Bone marrow (tissue), 2 donors: ENCODE measurements at places on chromosomes 11 and 22.
A peak's percentile ranks its signal among the peaks of the same experiment; 100 is the strongest.

DNA sequence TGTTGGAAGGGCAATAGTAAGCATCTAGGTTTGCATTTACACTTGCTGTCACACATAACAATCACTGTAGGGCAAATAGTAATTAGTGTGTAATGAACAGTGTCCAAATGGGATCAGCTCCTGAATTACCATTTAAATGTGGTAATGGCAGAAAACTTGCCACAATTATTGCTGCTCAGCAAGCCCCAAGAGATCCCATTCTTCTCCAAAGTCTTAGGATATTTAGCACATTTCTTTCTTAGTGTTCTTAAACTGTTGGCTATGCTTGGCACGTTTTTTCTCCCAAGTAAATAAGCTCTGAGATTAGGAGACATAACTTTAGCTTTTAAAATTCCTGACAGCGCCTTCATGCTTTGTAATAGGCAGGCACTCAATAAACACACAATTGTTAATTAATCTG, 1037.0 kb downstream of the DLG2 start:
- no peak for DNase-seq

DNA sequence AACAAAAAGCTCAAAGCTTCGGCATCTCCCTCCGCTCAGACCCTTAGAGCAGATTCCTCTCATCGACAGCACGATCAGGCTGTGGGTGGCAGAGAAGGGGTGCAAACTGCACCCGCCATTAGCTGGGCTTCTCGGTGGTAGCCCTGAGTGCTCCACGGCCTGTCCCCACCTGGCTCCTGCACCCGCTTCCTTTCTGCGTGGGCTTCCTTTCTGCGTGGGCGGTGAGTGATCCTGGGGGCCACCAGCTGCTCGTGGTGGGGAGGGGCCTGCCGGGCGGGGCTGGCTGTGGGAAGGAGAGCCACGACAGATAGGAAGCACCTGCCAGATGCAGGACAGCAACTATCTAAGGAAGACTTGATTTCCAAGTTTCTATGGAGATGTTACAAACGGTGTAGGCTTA, 55.0 kb downstream of the BRD1 start:
- DNase-seq: peak; percentile 16

GRCh38 chr11:96082002-96082899, 158.3 kb upstream of the MTMR2 start:
- DNase-seq: no peak

- no peak for DNase-seq
These were observed 62.4 kb upstream of the POU2AF1 start for GRCh38 chr11:111441443-111441842.

- DNase-seq: no peak
These were observed 1.1 kb downstream of the TPST2 start for GRCh38 chr22:26588729-26589366.

GRCh38 chr11:832529-833113, at the start of gene CD151:
TSS of gene CD151 (plus strand) at chr11:832952. CDS start at chr11:836070, 3,118 bp downstream.
- DNase-seq: no peak

DNA sequence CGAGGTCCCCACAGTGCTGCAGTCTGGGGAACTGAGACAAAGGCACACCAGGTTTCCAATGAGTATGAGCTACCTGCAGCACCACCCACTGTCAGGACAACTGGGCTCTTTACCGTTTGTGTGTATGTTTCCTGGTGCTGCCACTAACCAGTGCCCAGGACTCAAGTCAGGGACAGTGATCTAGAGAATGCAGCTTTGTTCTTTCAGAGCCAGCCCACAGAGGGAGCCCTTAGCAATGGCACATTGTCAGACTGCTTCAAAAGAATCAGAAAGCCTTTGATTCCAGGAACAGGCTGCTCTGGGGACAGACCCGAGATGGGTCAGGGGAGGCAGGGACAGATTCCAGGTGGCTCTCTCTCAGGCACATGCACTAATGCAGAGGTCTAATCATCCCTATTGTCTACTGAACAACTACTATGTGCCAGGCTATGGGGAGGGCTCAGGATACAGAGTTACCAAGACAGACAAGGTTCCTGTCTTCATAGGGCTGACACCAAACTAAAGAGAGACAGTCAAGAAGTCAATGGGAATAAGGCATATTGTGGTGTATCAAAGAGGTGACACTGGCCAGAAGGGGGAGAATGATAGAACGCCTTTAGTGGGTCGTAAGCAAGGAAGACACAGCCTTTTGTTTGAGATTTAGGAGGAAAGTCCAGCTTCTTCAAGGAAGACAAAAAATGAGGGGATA, 103.7 kb downstream of the VPREB1 start:
- no peak for DNase-seq

- DNase-seq: no peak
These were observed 4.2 kb downstream of the NOX4 start for GRCh38 chr11:89487016-89487415.

DNA sequence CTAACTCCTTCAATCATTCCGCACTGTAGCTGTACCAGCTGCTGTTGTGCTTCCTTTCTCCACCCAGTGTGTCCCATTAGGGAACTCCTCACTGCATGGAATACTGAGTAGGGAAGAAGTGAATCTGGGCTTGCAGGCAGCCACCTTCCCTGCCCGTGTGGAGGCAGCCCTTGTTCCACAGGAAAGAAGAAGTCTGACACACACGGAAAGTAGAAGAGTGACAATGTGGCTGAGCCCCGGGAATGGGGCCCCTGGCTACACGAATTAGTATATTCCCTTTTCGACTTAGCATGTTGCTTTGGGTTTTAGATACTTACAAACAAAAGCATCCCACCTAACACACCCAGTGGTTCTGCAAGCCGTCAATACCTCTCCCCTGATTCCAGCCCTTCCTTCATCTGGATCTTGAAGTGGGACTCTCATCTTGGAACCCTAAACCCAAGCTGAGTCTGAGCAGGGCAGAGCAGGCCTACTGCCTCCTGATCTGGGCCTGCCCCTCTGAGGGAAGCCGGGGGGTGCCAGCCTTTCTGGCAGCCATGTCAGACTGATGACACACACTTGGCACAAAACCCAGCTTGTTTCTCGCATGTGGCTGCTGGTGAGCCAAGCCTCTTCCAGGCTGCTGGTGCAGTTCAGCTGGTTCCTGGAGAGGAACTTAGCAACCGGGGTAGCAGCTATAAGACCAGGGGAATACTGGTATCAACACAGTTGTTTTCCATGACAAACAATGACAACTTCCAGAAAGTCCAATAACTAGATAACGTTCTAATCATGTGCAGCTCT, 71.6 kb downstream of the C11orf58 start:
- DNase-seq: no peak

DNA sequence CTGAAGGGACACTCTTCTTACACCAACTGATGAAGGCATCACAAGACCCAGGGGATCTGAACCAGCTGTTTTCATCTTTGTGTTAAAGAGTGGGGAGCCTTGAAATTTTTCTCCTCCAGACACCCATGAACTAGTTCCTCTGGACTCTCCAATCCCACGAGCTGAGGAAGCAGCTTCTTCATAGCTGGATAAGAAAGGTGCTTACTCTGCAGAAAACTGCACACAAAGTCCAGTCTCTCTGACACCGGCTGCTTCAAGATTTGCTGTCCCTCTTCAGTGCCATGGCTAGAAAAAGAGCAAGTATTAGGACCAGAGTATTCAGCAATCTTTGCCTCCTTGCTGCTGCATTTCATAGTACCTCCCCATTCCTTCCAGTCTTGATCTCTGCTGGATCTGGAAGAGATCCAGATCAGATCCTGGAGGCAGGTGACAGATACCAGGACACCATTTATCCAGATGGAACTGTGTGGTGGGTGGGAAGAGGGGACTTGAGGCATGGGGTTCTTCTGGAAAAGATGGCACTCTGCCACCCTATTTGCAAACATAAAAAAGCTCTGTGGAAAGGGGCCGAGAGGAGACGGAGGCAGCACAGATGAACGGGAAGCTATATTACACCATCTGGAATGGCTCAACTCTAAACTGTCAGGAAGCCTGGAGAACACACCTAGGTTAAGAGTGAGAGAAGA, 25.5 kb downstream of the IL18BP start:
- no peak for DNase-seq

DNA sequence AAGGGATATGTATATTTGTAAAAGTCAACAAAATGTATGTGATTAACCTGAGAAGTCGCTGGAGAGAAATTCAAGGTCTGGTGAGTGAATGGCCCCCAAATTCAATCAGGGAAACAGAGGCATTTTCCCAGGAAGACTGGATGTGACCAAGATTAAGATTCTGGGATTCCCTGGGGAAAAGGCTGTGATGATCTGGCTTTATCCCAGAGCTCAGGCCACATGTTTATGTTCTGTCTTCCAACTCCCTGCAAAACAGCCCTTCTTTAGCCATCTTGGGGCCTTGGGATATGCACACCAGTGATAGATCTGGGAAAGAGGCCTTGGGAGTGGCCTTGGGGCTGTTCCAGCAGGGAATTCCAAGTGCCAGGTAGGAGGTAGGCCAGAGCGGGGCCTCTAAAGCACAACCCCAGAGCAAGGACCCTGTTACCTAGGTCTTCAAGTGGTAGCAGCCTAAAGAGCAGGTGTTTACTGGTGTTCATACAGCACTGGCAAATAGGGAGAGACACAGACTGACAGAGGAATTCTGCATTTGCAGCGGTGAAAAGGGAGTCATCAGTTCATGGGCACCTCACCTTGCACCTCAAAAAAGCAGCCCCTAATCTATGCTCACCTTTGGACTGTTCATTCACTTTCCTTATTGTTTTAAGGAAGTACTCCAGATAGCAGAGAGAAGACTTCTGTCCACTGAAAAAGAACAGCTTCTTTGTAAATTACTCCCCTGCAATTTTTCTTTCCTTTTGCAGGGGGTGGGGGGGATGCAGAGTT, 312.4 kb downstream of the BUD13 start:
- no peak for DNase-seq

DNA sequence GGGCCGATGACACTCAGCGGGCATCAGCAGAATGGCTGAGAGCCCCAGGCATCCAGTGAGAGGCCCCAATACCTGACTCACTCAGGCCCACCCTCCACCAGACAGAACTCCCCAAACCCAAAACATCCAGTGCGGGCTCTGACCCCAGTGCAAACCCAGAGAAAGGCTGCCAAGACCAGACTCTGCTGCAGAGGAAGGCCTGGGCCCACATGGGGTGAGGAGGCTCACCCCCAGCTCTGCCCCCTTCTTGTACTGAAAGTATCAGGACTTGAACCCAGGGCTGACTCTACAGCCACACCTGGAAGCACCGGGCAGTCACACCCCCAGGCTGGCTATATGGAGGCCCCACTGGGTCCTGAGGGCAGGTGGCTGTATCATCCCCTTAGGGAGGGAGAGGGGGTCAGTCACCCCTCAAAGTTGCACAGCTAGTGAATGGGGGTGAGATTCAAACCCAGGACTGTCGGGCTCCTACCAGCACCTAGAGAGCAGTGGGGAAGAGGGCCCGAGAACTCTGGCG, 49.3 kb downstream of the IGLL1 start:
- DNase-seq: no peak

- DNase-seq: no peak
These were observed 2.8 kb downstream of the IL17RA start for GRCh38 chr22:17087498-17088131.

DNA sequence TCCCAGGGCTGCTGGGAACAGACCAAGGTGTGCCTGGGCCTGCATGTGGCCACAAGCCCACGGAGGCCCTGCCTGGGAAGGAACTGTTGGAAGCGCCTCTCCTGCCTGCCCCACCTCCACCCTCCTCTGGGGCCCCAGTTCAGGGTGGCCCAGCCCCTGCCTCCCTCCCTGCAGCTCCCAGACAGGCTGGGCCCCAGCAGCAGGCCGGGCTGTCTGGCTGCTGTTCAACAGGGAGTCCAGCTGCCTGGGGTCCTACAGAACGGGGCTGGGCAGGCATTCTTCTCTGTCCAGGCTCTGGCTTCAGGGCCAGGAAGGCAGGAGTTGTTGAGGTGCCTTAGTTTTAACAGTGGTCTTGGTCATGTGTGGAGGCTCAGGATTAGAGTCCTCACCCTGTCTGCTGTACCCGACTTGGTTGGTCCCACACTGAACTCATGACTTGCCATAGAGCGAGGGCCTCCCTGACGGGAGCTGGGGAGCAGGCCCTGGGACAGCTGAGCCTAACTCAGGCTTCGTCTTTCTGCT, 11.8 kb downstream of the PRDM11 start:
- DNase-seq: no peak

DNA sequence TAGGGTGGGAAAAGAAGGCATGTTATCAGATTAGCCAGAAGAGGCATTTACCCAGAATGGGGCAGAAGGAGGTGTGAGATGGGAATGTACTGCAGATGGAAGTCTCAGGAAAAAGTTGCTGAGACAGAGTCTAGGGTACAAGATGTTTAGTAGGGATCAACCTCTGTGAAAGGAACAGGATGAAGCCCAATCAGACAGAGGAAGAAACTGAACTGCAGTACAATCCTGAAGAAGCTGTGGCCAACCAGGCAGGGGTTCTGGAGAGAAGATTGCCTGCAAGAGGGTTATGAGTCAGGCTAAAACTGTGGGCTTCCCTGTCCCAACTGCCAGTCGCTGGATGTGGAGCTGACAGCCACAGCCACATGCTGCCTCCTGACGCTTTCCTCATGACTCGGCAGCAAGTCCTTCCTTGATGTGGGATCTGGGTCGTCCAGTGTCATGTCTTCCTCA, 64.0 kb downstream of the CWC15 start:
- no peak for DNase-seq

GRCh38 chr11:6298605-6299004, 21.7 kb downstream of the CAVIN3 start:
- DNase-seq: no peak

GRCh38 chr22:32696089-32696488, 105.4 kb upstream of the TIMP3 start:
- DNase-seq: no peak

- DNase-seq: no peak
These were observed 1.7 kb upstream of the TXNRD2 start for GRCh38 chr22:19943082-19944026.

DNA sequence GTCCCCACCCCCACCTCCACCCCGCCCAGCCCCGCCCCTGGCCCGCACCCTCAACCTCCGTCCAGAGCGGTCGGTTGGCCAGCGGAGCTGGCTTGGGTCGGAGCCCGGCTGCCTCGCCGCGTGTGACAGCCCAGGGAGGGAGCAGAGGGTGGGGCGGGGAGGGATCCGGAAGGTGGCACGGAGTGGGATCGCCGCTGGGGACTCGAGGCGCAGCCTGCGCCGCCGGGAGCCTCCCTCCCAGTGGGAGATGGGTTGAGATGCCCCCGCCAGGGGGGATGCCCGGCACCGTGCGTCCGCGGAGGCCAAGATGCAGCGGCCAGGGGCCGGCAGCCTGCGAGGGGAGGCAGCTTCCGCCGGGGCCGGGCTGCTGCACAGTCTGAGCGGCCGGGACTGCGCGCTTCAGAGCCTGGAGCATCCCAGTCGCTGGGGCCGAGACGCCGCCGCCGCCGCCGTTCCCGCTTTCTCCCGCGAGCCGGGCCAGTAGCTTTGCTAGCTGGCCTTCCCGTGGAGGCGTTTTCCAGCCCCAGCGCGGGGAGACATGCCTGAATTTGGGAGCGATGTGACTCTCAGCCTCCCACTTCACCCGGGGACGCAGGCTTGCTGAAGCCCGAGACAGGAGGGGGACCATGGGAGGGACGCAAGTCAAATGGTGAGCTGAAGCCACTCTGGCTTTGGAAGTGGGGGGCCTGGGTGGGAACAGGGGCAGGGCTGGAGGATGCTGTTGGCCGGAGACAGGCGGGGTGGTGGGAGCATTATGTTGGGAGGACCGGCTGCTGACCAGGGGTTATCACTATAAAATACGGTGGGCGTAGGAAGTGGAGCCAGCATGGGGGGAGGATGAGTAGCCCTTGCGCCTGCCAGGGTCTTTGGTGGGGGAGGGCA, 40.2 kb downstream of the DIXDC1 start:
- no peak for DNase-seq
